ENCODE measurements at places on chromosomes 11 and 22.

DNA sequence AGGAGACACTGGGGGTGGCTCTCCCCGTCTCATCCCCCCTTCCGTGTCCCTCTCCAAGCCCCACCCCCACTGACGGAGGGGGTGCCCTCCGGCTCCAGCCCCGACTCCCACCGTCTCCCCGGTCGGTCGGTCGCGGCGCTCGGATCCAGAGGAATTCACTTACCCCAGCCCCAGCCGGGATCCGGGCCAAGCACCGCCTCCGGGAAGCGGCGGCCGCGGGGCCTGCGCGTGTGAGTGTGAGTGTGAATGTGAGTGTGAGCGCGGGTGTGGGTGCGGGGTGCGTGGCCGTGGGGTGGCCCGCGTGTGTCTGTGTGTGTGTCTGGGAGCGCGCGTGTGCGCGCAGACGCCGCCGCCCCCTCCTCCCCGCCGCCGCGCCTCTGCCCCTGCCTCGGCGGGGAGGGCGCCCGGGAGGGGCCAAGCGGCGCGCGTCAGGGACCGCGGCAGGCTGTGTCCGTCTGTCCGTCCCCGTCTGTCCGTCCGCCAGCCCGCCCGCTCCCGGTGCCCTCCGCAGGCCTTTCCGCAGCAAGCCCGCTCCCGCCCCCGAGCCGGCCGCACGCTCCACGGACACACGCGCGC, at the start of gene ELFN2:
Gene ELFN2 (minus strand): TSS at position 345 of the 576 bp plus-strand sequence. CDS start 51,945 bp downstream, outside the sequence.
- DNase-seq, result no peak

GRCh38 chr11:870418-870817, 27.8 kb downstream of the TSPAN4 start:
- no peak for DNase-seq

- no peak for DNase-seq
These were observed 74.0 kb upstream of the ATXN10 start for GRCh38 chr22:45597460-45598192.

GRCh38 chr11:25423436-25424199, 908.3 kb upstream of the ANO3 start:
- no peak for DNase-seq

All from stimulated activated CD4-positive, alpha-beta T cell treated with anti-CD3 and anti-CD28 coated beads, Interleukin-4, amount 100 ng/mL, for 1 hour (primary cell).